ENCODE measurements at places on chromosomes 3 and 15. TPM values are rescaled to one million over a fixed set of nuclear protein-coding genes. Genes with fewer than 3 reads are reported as not detected.

KIF15 gene
- 2.2 TPM for total RNA-seq

CALML4 gene
- total RNA-seq, result 6.1 TPM

GRIP2 gene
- total RNA-seq, result 0.98 TPM

NSMCE3 gene
- total RNA-seq, result 8.8 TPM

MSL2 gene
- total RNA-seq, result 18.7 TPM

B3GALNT1 gene
- 4.9 TPM for total RNA-seq

GOLGA6D gene
- not detected for total RNA-seq

WDR93 gene
- total RNA-seq, result not detected

DNA sequence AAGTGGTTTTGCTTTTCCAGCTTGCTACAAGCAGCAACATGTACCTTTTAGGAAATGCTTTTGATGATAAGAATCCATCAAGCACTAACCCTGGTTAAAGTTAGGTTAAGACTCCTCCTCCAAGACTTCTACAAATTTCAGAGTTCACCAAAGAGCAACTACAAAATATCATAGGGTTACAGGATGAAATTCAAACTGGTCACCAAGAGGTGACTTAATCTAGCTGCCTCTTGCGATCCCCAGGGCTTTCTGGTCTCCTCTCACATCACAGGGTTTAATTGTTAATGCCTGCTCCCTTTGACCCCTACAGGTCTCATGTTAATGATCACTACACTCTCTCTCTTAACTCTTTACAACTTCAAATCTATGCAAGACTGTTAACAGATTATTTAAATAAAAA is 66.5 kb downstream of the DPH6 start:
- DNase-seq, result no peak

GRCh38 chr3:47344971-47345370 is 35.9 kb upstream of the PTPN23 start:
- DNase-seq, result no peak

DNA sequence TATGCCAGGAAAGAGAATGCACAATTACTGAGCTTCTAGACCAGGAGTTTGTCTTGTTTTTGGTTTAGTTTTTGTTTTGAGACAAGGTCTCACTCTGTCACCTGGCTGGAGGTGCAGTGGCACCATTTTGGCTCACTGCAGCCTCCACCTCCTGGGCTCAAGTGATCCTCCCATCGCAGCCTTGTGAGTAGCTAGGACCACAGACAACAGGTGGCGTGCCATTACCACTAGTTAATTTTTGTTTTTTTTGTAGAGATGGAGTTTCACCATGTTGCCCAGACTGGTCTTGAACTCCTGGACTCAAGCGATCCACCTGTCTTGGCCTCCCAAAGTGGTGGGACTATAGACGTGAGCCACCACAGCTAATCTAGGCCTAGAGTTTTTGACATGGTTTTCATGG is 104.4 kb upstream of the CCDC54 start:
- no peak for DNase-seq

- no peak for DNase-seq
Measured at GRCh38 chr3:52202384-52203077, 4.6 kb downstream of the ALAS1 start.

GRCh38 chr3:138371070-138371965 is 22.9 kb downstream of the MRAS start:
- DNase-seq, result no peak

GRCh38 chr15:99019558-99020540 is 12.3 kb upstream of the PGPEP1L start:
- DNase-seq, result no peak

- DNase-seq, result no peak
Measured at GRCh38 chr3:85670634-85671205, 711.9 kb downstream of the CADM2 start.

- DNase-seq, result no peak
Measured at GRCh38 chr15:22888120-22888859, 49.8 kb downstream of the NIPA2 start.

DNA sequence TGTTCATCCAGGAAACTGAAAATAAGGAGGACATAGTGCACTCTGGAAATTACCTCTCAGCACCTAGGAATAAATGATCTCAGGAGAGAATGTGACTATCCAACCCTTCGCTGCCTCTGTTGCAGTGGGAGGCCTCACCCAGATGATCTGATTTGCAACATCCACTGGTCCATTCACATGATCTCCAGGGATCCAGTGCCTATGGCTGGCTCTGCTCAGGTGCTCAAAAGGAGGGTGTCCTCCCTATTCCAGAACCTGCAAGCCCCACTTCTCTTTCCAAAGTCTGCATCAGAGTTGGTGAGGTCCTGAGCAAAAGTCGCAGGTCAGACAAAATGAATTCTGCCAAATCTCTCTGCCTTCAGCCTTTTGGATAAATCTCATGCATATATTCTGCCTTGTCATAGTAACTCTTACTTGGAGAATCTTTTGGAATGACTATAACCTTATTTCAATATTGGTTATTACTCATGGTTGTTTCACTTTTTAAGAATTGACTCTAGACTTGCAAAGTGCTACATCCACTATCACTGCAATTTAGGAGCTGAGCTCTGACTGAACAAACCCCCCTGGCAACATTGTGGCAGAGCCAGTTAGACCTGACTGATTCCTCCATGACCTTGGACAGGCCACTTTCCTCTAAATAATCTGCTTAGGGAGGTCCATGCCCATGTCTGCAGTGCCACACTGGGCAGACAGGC is 295.1 kb downstream of the EPHB1 start:
- peak; percentile 75 for DNase-seq

GRCh38 chr3:60839246-60839645 is 412.0 kb downstream of the FHIT start:
- no peak for DNase-seq

DNA sequence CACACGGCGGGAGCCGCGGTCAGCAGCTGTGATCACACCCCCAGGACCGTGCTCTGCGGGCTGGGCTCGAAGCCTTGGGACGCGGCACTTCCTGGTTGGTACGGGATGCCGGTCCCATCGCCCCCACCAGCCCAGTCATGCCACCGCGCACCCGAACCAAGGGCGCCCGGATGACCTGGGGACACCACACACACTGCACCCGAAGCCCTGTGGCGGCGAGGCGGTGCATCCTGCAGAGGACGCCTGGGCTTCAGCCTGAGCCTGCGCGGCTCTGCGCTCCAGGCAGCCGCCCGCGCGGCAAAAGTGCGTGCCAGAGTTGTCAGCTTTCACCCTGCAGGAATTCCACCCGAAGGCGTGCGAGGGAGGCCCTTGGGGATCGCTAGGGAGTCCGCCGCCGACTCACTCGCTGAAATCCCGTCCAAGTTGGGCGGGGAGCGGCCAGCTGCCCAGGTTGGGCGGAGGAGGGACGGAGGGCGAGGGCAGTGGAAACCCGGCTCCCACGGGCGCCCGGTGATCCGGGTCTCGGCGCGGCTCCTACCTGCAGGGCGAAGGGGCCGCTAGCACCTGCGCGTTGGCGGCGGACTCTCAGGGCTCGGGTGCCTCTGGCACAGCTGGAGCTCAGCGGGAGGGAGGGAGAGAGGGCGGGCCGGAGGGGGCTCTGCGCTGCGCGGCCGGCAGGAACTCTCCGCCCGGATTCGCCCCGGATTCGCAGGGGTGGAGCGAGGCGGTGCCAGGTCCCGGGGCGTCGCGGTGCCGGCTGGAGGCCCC is at the start of gene PLD1:
Gene PLD1 (minus strand): TSS at position 623 of the 768 bp plus-strand sequence. CDS start 72,432 bp downstream, outside the sequence.
- DNase-seq, result no peak

DNA sequence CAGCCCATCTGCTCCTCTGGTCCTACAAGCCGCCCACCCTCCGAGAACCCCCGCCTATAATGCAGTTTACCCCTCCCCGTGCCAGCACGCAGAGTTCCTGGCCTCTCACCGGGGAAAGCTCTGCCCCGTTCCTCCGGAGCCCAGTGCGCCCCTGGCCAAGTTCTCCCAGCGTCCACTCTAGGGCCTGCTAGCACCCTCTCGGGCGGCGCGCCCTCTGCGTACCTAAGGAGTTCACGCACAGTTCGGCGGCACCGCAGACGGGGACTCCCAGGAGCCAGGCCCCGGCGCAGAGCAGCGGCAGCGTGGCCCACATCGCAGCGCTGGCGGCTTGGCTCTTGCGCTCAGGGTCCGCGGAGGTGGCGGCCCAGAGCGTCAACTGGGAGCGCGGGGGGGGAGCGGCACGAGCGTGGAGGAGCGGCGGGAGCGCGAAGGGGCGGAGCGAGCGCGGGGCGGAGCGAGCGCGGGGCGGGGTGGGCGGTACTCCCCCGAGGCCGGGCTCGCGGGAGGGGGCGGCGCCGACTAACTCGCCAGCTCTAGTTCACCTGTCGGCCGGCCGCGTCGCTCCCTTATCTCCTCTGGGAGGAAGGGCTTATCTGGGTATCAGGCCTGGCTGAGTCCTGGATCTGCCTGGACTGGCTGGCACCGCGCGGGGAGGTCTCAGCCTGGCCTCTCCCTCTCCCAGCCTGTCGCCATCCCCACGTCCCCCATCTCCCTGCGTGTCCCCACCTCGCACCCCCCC is at the start of gene CTSH:
Gene CTSH (minus strand): TSS at position 378 of the 739 bp plus-strand sequence. CDS start 65 bp downstream, at position 313.
- no peak for DNase-seq

GRCh38 chr3:187741403-187742350 is 3.6 kb downstream of the BCL6 start:
- peak; percentile 88 for DNase-seq

DNA sequence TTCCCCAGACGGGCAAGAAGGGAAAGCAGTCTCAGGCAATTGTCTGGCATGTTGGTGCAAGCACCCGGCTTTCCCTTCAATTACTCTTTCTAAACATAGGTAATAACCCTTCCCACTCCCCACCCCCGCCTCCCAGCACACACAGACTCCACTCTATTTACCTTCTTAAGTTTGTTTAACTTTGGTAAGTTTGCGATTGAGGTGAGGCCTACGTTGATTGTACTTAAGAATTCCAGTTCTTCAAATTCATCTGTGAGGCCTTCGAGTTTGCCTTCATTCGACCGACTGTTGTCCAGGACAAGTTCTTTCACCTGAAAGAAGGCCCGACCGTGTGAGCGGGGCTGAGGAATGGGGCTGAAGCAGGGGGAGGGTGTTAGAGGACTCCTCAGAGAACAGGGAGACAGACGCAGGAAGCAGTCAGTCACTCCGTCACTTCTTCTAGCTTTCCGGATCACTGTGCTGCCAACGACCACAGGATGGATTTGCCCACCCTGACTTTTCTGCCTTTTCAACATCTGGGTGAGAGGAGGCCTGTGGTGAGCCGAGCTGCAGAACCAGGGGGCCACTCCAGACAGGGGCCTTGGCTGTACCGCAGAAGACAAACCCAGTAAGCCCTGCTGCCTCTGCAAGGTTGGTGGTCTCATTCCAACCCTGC is 33.0 kb downstream of the ANP32A start:
- DNase-seq, result no peak

- no peak for DNase-seq
Measured at GRCh38 chr15:80992006-80992405, 2.4 kb upstream of the MESD start.

DNA sequence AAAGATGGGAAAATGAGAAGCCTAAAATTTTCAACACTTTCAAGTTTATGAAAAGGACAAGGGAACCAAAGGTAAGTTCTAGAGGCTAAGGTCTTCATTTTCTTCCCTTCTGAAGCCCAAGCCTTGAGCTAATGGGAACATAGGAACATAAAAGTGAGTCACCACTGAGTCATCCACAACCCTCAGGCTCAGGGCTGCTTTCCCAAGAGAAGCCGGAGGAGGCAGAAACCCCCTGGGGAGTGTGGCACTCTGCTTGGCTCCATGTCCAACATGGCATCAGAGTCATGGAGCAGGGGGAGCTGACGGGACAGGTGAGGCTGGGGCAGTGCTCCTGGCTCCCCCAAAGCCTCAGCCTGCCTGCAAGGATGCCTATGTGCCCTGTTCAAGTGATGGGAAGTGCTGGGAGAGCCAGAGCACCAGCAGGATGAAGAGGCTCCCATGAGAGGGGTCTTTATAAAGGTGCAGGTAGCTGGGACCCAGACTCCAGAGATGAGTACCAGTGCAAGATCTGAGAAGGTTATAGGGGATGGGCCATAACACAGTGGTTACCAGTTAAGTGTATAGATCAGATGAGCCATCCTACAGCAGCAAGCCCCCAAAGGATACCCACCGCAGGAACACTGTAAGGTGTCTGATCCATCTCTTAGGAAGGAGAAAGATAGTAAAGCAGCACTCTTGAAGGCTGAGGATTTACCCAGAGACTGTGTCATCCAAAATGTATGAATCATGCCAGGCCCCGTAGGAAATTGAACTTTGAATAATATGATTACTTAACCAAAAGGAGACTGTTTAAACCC is 31.8 kb upstream of the RYR3 start:
- DNase-seq, result no peak

All from vagina (tissue), 2 donors.